ENCODE measurements at places on chromosomes 16 and 17. TPM values are rescaled to one million over a fixed set of nuclear protein-coding genes. Genes with fewer than 3 reads are reported as not detected.
A peak's percentile ranks its signal among the peaks of the same experiment; 100 is the strongest.

GRCh38 chr17:66306446-66306845 is 4.0 kb downstream of the PRKCA start:
- no peak for DNase-seq

DNA sequence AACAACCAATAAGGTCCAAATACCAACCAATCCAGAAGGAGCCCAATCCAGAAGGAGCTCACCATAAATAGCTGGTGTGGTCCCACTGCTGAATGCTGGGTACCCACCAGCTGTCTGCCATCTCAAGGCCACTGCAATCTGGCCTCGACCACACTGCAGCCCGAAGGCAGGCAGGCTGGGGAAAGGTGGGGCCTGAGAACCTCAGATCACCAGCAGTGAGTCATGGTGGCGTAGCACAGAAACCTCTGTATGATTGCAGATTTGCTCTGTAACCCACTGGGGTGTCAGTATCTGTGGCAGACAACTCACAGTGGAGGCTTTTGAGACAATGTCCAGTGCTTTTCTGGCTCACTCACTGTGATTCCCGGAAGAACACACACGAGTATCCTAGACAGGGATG is 14.7 kb upstream of the CMTR2 start:
- no peak for DNase-seq

GRCh38 chr17:36641877-36642845 is 40.8 kb downstream of the MRM1 start:
- peak; percentile 70 for DNase-seq

DNA sequence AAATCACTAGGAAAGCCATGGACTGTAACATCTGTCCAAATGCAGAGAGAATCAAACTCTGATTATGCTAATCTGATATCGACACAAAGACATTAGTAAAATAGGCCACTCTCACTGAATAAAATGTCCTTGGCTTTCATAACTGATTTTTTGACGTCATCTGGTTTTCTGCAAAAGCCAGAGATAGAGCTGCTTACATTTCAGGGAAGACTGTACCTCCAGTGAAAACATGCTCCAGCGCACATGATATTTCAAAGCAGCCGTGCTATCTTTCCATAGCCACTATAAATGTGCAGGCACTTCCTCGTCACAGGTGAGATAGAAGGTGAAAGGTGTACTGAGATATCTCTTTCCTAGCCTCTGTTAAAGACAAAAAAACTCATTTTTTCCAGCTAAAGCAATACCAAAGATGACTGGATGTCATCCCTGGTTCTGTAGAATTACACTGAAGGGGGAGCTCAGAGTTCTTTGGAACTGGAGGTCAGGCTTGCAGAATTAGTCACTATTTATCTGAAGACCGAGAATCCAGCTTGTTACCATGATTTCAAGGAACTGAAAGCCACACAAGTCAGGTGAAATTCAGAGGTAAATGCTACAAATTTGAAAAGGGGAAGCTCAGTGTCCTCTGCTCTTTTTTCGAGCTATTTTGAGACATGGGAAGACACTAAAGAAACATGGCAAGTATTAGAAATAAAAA is 249.5 kb downstream of the CA10 start:
- DNase-seq = no peak

- peak; percentile 92 for DNase-seq
Observed at GRCh38 chr17:17877529-17878358, 41.0 kb upstream of the SREBF1 start.

- no peak for DNase-seq
Observed at GRCh38 chr17:64627797-64628196, 34.3 kb downstream of the SMURF2 start.

- peak; percentile 87 for DNase-seq
Observed at GRCh38 chr16:89700649-89701424, 668 bp downstream of the SPATA2L start.

DHX58 gene
- 0.12 TPM for total RNA-seq

KRT33A gene
- total RNA-seq = not detected

KRTAP1-5 gene
- not detected for total RNA-seq

Data from neural progenitor cell (in vitro differentiated cells).